ENCODE measurements at places on chromosomes 1 and 21.

DNA sequence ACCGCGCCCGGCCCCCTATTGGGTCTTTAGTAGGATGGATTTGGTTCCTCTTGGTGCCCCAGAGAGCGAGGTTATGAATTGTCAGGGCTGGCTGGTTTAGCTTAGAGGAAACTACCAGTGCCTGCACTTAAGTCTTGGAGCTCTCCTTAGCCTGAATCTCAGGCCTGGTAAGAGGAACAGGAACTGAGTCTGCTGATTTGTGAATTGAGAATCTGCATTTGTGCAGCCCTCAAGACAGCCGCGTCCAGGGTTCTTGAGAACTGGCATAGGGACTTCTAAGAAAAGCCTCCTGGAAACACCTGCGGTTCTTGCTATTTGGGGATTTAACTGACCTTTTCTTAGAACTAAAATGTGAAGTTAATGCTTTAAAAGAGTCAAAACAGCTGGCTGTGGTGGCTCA lies 1.7 kb downstream of the NECAP2 start:
- DNase-seq, result no peak

- no peak for DNase-seq
These were observed 11.8 kb upstream of the RPF1 start for GRCh38 chr1:84467298-84467697.

- DNase-seq, result no peak
These were observed 533.9 kb downstream of the PLPP3 start for GRCh38 chr1:56045477-56045876.

GRCh38 chr1:55448261-55448660 lies 233.1 kb upstream of the USP24 start:
- no peak for DNase-seq

GRCh38 chr1:110424699-110425611 lies 17.5 kb upstream of the LAMTOR5 start:
- DNase-seq, result no peak

GRCh38 chr1:110288111-110288510 lies 51.1 kb upstream of the RBM15 start:
- DNase-seq, result no peak

GRCh38 chr1:50493710-50494109 lies 70.5 kb upstream of the DMRTA2 start:
- DNase-seq, result no peak

- no peak for DNase-seq
These were observed 98.4 kb upstream of the SLC45A1 start for GRCh38 chr1:8219530-8219929.

DNA sequence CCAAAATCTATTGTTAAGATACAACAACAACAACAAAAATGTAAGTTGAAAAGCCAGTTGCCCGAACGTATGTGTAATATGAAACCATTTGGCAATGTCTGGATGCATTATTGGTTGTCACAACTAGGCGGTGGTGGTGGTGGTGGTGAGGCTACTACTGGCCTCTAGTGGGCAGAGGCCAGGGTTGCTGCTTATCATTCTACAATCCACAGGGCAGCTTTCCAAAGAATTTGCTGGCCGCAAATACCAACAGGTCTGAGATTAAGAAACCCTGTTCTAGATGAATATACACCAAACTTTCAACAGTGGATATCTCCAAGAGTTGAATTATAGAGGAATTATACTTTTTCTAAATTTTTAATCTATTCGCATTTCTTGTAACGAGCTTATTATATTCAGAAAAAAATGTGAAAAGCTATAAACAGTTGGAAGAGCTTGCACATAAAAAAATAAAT lies 26.8 kb upstream of the ZNF697 start:
- peak; percentile 68 for DNase-seq

DNA sequence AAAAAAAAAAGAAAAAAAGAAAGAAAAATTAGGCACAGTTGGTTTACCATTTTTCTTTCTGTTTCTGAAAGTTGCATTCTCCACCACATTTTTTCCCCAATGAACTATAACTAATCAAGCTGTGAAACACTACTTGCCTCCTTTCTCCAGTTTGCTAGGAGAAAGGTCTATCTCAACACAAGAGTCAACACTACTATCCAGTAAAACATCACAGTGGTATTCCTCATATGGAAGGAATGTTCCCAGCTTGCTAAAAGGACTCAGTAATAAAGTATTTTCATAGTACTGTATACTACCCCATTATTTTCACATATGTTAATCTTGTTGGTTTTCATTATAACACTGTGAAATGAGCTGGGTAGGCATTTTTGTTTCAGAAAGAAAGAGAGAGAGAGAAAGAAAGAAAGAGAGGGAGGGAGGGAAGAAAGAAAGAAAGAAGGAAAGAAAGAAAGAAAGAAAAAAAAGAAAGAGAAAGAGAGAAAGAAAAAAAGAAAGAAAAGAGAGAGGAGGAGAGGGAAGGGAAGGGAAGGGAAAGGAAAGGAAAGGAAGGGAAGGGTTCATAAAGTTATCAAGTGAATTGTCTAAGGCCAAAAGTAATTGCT lies 7.9 kb downstream of the PTGER3 start:
- DNase-seq, result no peak

DNA sequence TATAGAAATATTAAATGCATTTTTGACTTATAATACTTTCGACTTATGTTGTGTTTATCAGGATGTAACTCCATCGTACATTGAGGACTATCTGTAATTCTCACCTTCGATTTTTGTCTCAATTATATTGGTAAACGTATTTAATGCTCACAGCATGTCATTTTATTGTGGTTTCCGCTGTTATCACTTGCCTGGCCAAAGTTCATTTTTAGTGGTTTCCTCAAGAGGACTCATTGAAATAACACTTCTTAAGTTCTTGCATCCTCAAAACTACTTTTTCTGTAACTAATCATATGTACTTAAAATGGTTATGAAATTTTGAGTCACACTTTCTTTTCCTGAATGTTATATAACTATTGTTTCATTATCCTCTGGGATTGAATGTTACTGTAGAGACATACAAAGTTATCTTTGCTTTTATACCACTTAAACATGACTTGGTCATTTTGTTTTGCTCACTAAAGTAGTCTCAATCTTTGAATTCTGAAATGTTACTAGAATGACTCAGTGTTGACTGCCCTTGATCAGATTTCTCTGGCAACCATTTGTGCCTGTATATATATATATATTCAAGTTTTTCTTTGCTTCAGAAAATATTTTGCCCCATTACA lies 289.6 kb upstream of the PROX1 start:
- no peak for DNase-seq

- no peak for DNase-seq
These were observed 7.0 kb upstream of the CD58 start for GRCh38 chr1:116577759-116578314.

- no peak for DNase-seq
These were observed 32.2 kb downstream of the TMED5 start for GRCh38 chr1:93148001-93148400.

DNA sequence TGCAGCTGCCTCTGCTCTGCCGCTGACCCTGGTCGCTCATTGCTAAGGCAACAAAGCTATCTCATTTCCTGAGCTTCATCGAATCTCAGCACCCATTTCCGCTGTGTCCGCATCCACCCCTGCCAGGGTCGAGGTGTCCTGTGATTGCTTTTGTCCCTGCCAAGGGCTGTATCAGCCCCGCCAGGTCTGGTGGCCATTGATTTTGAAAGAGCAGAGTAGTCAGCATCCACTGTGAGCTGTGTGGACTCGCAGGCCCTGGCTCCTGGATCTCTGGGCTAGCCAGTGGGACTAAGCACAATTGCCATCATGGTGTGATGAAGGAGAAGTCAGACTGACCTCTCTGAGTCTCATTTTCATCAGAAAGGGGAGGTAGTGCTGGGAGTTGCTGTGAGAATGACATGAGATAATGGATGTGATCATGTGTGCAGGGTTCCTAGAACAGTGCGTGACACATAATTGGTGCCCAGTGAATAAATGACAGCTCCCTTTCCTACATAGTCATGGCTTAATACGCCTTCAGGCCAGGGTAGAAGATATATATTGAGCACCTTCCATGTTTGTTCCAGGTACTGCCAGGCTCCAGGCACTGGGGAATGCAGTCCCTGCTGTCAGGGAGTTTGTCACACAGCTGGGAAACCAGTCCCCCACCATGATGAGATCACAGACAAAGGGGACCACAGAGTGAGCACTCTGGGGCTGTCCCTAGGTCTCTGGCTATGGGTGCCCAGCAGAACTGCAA lies 32.1 kb downstream of the NAV1 start:
- no peak for DNase-seq

GRCh38 chr1:11761988-11762406 lies at the start of gene C1orf167:
Gene C1orf167 (plus strand): TSS chr1:11762193. CDS start chr1:11764401, 2,208 bp downstream.
- no peak for DNase-seq

GRCh38 chr1:169133801-169134502 lies 27.5 kb downstream of the ATP1B1 start:
- no peak for DNase-seq

DNA sequence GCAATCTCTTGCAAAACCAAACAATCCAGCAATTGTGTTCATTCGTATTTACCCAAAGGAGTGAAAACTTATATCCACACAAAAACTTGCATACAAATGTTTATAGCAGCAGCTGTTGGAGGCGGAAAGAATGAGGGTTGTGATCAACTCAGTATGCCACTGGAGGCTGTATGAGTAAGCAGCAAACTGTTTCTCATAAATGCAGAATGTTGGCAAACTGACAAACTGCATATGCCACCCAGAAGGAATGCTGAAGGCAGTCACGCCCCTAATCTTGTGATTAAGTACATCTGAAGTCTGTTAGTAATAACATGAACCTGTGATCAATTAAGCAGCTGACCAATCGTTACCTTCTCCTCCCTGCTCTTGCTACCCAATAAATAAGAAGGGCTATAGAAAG lies 60.5 kb upstream of the CR2 start:
- peak; percentile 53 for DNase-seq

DNA sequence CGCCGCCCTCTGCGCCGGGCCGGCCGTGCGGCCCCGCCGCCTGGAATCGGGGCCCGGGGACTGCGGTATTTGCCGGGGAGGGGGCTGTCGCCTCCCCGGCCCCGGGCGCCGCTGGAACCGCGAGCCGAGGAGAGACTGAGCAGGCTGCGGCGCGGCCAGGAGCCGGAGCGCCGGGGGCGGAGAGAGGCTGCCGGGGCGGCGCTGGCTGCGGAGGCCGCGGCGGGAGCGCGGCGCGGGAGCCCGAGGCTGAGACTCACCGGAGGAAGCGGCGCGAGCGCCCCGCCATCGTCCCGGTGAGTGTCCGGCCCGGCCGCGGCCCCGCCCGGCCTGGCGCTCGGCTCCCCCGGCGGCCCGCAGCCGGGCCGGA lies 746 bp downstream of the DYRK1A start:
- DNase-seq, result no peak

- no peak for DNase-seq
These were observed 8.1 kb upstream of the TADA1 start for GRCh38 chr1:166884040-166884642.

DNA sequence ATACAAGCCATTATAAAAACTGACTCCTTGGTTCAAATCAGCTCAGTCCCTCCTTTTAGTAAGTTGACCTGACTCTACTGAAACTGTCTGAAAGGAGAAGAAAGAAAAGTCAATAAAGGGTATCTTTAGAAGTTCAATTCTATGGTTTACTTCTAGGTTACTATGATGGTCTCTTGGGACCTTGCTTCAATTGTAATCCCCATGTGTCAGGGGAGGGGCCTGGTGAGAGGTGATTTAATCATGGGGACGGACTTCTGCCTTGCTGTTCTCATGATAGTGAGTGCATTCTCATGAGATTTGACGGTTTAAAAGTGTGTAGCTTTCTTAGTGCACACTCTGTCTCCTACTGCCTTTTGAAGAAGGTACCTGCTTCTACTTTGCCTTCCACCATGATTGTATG lies 31.7 kb upstream of the FNBP1L start:
- no peak for DNase-seq

DNA sequence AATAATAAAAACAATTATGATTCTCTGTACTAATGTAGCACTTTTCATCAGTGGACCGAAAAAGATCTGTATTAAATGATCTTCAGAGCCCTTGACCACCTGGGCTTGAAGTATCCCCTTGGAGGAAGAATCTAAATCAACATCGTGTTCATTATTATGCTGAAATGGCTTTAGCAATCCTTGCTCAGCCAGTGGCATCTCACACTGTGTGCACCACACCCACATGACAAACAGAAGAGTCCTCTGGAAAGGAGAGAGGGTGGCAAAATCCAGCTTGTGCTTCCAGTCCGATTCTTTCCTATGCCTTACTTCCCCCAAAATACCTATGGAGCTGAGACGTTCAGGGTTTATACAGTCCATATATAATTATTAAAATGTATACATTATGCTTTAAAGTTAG lies 318.5 kb upstream of the RUNX1 start:
- DNase-seq, result no peak

GRCh38 chr1:200646515-200646914 lies 23.2 kb downstream of the DDX59 start:
- no peak for DNase-seq

GRCh38 chr1:40360631-40361030 lies 12.9 kb upstream of the SMAP2 start:
- no peak for DNase-seq

DNA sequence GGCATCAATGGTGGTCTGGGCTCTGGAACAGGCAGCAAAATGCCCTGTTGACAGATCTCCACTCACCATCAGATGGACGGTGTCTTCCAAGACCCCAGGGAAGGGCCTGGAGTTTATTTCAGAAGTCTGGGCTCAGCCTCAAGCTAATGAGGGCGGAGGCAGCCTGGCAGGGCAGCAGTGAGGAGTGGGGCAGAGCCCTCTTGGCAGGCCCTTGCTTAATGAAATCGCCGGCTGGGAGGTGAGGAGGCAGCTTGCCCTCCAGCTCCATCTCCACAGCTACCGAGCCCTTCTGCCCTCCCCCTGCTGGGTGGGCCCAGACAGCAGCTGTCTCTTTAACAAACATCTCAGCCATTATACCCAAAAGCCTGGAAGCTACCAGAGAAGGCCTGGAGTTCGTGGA lies 22.0 kb upstream of the GRIK3 start:
- no peak for DNase-seq

- DNase-seq, result no peak
These were observed 44.1 kb downstream of the CAPZB start for GRCh38 chr1:19441048-19441780.

GRCh38 chr1:93078203-93078602 lies 880 bp upstream of the MTF2 start:
- DNase-seq, result no peak

GRCh38 chr1:102853701-102854187 lies 254.6 kb downstream of the COL11A1 start:
- no peak for DNase-seq

DNA sequence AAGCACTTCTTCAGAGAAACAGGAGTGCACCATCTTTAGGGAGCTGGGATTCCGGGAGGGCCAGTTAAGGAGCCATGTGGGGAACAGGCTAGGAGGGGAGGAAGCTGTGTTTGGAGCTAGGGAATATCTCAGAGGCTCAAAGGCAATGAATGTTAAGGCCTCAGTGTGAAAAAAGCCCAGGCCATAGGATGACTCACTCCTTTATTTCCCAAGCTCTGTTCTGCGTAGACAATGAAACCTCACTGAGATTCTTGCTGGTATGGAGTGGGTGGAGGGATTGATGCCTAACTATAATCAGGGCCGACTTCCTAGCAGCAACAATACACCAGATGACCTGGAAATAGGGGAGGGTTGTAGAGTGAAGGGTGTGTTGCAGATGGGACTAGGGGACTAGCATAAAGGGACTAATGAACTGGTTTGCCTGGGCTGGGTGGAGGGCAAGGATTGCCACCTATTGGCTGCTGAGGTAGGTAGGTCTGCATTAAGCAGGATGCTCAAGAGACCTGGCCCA lies 2.1 kb downstream of the GNAT2 start:
- peak; percentile 44 for DNase-seq

- DNase-seq, result no peak
These were observed 10.2 kb downstream of the CREG1 start for GRCh38 chr1:167543199-167543990.

- no peak for DNase-seq
These were observed 6.0 kb downstream of the PSMB4 start for GRCh38 chr1:151405187-151405951.

- no peak for DNase-seq
These were observed 40.3 kb downstream of the FH start for GRCh38 chr1:241479294-241479693.

- DNase-seq, result peak; percentile 7
These were observed 344.6 kb downstream of the RYR2 start for GRCh38 chr1:237386362-237387143.
